Common myeloid progenitor, CD34-positive (primary cell): ENCODE measurements at places on chromosomes 6 and 20.

GRCh38 chr6:79261666-79262065 is 27.2 kb upstream of the HMGN3 start:
- no peak for DNase-seq

- no peak for DNase-seq
Observed at GRCh38 chr6:37578104-37578503, 78.4 kb upstream of the CCDC167 start.

DNA sequence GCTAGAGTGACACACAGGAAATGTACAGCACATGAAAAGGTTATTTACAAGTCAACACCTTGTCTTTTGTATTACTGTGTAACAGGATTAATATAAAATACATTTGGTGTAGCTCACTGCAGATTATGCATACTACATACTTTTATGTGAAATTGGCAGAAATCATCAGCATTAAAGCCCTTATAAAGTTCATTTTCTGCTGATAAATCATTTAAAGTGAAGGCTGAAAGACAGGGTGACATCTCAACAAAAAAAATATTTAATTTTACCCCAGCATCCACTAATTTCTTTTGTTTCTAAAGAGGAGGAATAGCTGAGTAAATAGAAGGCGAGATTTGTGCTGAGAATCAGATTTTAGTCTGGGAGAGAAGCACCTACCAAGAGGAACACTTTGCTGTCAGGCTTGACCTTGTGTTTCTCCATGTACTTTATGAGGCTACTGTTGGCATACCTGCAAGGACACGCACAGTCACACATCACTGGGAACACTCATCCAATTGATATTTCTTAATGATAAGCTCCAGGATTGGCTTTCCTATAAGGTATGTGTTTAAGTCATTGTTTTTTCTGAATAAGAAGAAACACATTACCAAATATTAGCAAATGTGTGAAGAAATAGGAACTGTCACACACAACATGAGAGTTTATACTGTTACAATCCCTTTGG is 146.6 kb upstream of the SLC22A16 start:
- DNase-seq: no peak

GRCh38 chr6:114051031-114051430 is 80.1 kb upstream of the HDAC2 start:
- no peak for DNase-seq

DNA sequence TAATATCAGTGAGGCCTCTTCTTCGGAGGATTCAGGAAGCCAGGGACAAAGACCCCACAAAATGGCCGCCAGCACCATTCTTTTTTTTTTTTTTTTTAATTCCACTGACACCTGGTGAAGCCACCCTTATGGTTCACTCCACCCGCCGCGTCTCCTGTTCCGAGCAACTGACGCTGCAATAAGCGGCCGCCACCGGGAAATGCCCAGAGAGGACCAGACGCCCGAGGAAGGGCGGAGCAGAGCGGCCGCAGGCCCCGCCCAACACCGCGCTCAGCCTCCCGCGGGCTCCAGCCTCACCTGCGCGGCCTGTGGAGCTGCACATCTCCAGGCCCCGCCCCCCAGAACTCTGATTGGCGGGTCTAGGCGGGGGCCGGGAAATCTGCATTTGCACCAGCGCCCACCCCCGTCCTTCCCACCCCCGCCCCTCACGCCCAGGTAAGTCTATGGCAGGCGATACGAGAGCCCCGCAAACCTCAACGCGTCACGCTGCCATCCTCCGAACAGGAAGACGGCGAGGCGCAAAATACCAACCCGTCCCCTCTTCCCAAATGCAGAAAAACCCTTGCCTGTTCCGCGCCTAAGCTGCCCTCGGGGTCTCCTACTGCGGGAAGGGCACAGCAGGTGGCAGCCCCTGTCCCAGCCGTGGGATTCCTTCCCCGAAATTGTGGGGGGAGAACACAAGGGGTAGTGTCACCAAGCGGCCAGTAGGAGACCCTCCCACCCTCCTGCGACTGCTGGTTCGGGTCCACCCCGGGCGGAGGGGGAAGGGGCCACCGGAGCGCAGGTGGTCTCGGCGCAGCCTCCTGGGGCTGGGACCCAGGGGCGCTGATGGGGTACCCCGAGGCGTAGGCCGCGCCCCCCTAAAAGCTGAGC is 960 bp downstream of the ATP9A start:
- peak; percentile 86 for DNase-seq

- no peak for DNase-seq
Observed at GRCh38 chr6:90123831-90124230, 172.8 kb downstream of the BACH2 start.

- DNase-seq: no peak
Observed at GRCh38 chr20:53658973-53659372, 65.3 kb upstream of the ZNF217 start.

DNA sequence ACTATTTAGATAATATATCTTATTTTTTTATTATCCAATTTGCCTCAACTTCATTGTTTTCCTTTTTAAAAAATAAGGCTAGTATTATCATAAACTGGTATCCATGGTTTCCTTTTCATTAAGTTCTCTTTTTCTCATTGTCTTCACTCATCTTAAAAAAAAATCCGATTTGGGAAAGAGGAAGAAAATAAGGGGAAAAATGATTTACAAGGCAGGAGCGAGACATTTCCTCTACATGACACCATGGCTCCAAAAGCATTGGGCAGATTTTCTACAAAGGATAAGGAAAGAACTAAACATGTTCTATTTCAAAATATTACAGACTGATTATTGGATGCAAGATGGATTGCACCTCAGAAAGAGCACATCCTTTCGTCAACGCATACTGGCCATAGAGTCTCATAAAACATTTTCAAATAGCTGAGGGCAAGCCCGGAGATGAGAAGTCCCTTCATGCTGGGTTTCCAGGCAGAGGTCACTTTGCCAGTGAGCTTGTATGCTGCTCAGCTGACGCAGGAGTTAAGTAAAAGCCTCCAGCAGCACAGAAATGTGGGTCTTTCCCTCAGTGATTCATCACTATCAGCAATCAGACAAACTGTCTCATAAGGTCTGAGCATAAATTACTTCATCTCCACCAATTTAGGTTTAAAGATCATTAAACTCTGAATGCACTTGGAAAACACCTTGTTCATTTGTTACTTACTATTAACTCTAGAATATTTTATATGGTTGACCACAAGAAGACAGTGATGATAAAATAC is 129.0 kb upstream of the TNFAIP3 start:
- no peak for DNase-seq

DNA sequence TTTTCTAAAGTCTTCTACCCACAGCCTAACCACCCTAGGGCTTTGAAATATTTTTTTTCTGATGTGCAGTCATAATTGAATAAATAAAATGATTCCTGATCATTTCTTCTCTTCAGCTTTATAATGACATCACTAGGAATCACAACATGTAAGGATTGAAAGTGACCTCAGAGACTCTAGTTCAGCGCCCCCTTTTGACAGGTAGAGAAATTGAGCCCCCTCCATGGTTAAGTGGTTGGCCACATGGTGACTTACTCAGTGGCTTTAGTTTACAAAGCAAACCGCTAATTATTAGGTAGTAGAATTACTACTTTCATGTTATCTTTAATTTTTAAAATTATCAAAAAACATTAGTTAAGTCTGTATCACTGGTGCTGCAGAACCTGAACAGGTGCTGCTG is 13.3 kb upstream of the SLC2A12 start:
- peak; percentile 59 for DNase-seq

DNA sequence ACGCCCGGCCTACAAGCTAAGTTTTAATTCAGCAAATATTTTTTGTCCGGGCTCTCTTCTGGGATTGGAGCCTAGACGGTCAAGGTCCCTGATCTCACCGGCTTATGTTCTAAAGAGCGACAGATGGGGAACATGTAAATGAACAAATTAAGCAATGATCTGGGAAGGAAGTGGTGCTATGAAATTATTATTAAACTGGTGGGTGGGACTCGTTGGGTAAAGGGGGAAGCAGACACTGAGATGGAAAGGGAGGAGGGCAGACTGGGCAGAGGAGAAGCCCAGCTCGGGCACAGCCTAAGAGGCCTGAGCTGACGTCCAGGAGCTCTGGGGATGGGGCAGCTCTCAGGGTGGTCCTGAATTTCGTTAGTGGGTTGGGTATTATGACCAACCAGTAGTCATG is 81.8 kb upstream of the AGPAT4 start:
- DNase-seq: no peak

DNA sequence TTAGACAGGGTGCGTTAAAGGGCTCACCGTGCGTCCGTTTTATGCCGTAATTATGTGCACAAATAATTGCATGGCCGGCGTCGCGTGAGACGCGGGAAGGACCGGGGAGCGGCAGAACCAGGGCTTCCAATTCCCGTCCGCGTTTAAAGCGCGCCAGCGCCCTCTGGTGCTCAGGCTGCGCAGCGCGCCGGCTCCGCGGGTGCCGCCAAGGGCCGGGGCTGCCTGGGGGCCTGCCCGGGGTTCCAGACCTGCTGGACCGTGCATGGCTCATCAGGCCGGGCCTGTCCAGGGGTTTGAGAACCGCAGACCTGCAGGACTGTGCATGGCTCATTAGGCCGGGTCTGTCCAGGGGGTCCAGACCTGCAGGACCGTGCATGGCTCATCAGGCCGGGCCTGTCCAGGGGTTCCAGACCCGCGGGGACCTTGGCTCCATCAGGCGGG is 369.0 kb downstream of the THBS2 start:
- peak; percentile 77 for DNase-seq

- DNase-seq: no peak
Observed at GRCh38 chr6:161536224-161536630, 262.4 kb upstream of the AGPAT4 start.

GRCh38 chr20:54619181-54619580 is 143.8 kb downstream of the DOK5 start:
- DNase-seq: no peak

DNA sequence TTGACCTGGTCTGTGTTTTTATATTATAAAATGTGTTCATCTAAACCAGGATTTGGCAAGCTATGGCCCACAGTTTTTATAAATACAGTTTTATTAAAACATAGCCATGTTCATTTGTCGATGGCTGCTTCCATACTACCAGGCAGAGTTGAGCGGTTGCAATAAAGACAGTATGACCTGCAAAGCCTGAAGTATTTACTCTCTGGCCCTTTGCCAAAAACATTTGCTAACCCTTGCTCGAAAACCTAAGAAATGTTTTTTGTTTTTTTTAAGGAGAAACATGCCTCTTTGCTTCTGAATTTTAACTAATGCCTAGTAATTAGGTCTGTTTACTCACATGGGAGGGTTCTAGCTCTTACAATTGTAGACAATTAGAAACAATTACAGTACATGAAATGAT is 67.4 kb upstream of the SMIM28 start:
- DNase-seq: no peak

DNA sequence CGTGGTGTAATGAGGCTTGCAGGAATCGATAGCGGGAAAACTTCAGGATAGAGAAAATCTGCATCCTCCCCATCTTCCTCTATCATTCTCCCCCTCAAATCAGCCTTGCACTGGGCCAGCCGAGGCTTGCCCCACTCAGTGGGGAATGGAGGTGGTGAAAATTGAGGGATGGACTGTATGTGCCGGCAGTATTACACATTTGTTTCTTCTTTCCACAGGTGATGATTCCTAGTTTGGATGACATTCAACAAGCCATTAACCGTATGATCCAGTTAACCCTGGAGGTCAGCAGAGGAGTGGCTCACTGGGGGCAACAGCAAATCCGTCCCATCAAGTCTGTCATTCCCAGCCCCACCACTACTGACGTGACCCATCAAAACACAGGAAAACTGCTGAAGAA is 100.1 kb downstream of the DNAH8 start:
- no peak for DNase-seq

- no peak for DNase-seq
Observed at GRCh38 chr6:169289257-169289618, 35.6 kb upstream of the THBS2 start.

- no peak for DNase-seq
Observed at GRCh38 chr6:167722634-167723309, 103.9 kb upstream of the AFDN start.
